ENCODE measurements at places on chromosomes 11 and 22. TPM values are rescaled to one million over a fixed set of nuclear protein-coding genes. Genes with fewer than 3 reads are reported as not detected.

The GRAP2 gene
- 0.22 TPM for total RNA-seq

The USH1C gene
- not detected for total RNA-seq

The FADS1 gene
- 57.7 TPM for total RNA-seq

The ANGPTL5 gene
- not detected for total RNA-seq

The SORL1 gene
- total RNA-seq = 1.9 TPM

The CD3G gene
- total RNA-seq = not detected

The MS4A6E gene
- total RNA-seq = 25.8 TPM

The OR52A1 gene
- not detected for total RNA-seq

The CRYBB2 gene
- 0.30 TPM for total RNA-seq

The MUC6 gene
- not detected for total RNA-seq

The TMPRSS6 gene
- not detected for total RNA-seq

The GAL gene
- total RNA-seq = not detected

The CCDC15 gene
- total RNA-seq = 7.6 TPM

The MOGAT2 gene
- not detected for total RNA-seq

The YPEL4 gene
- 0.25 TPM for total RNA-seq

The SLCO2B1 gene
- 0.74 TPM for total RNA-seq

The HSPB2 gene
- not detected for total RNA-seq

The RFPL3 gene
- total RNA-seq = not detected

The APOC3 gene
- total RNA-seq = not detected

The MS4A7 gene
- not detected for total RNA-seq

The BTBD18 gene
- total RNA-seq = not detected

The SHANK3 gene
- total RNA-seq = 0.30 TPM

The OR52E6 gene
- total RNA-seq = not detected

The GLYATL2 gene
- total RNA-seq = 14.5 TPM

The SLC16A8 gene
- total RNA-seq = not detected

The B3GAT1 gene
- not detected for total RNA-seq

The SHISAL1 gene
- 0.07 TPM for total RNA-seq

The APOA5 gene
- total RNA-seq = not detected

The RFPL1 gene
- not detected for total RNA-seq

The BRSK2 gene
- not detected for total RNA-seq

The ARHGEF17 gene
- total RNA-seq = 17.5 TPM

The DERL3 gene
- 0.49 TPM for total RNA-seq

The CHST1 gene
- total RNA-seq = 0.02 TPM

The ISX gene
- not detected for total RNA-seq

The CELSR1 gene
- total RNA-seq = 11.8 TPM

The SMIM38 gene
- total RNA-seq = not detected

The C11orf97 gene
- total RNA-seq = not detected

The RPS25 gene
- 1,882 TPM for total RNA-seq

The TRIM5 gene
- total RNA-seq = 71.1 TPM

The DKK3 gene
- 967 TPM for total RNA-seq

The OR6T1 gene
- not detected for total RNA-seq

The C11orf86 gene
- total RNA-seq = not detected

Measured in M059J (cell line).